ENCODE measurements at places on chromosomes 6 and 20.

DNA sequence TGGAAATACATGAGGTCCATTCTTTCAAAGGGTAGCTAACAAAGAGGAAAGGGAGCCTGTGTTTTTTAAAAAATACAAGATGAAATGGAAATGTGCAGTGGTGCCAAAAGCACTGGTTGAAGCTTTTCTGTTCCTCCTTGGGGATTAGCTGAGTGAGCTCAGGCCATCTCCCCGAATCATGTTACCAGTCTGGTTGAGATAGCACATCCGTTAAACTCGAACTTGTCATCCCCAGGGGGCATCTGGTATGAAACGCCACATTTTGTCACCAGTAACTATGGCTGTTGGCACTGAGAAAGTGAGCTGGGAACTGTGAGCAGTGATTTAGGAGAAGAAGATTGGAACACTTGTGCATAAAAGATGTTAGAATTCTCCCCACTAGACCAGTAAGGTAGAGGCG lies 196.2 kb downstream of the SAMD5 start:
- no peak for DNase-seq

GRCh38 chr20:48800177-48800576 lies 27.6 kb downstream of the PREX1 start:
- DNase-seq = no peak

DNA sequence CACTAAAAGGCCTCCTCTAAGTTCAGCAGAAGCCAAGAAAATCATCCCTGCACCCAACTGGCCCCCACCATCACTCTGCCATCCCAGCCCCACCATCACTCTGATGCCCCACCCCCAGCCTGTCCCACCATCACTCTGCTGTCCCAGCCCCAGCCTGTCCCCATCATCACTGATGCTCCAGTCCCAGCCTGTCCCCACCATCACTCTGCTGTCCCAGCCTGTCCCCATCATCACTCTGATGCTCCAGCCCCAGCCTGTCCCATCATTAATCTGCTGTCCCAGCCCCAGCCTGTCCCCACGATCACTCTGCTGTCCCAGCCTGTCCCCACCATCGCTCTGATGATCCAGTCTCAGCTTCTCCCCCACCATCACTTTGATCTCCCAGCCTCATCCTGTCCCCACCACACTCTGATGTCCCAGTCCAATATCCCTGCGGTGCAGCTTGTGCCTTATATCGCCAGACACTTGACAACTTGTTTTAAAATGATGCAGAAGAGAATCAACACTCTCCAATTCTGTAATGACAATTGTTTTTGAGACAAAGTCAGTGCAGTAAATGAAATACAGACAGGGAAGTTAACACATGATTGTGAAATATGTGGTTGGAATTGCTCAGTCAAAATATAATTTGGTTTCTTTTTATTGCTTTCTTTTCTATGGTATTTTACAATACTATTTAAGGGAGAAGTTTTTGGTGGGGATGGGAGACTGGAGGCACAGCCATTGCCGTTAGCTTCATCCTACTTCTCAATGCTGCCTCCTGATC lies 100.8 kb downstream of the TNFAIP3 start:
- DNase-seq = no peak

GRCh38 chr20:663315-664090 lies 10.5 kb upstream of the SRXN1 start:
- no peak for DNase-seq
